Activated T-helper 1 cell treated with anti-CD3 and anti-CD28 coated beads, Interleukin-2, amount 50 U/mL, for 16 hours (primary cell): ENCODE measurements at places on chromosomes 1 and 21.

DNA sequence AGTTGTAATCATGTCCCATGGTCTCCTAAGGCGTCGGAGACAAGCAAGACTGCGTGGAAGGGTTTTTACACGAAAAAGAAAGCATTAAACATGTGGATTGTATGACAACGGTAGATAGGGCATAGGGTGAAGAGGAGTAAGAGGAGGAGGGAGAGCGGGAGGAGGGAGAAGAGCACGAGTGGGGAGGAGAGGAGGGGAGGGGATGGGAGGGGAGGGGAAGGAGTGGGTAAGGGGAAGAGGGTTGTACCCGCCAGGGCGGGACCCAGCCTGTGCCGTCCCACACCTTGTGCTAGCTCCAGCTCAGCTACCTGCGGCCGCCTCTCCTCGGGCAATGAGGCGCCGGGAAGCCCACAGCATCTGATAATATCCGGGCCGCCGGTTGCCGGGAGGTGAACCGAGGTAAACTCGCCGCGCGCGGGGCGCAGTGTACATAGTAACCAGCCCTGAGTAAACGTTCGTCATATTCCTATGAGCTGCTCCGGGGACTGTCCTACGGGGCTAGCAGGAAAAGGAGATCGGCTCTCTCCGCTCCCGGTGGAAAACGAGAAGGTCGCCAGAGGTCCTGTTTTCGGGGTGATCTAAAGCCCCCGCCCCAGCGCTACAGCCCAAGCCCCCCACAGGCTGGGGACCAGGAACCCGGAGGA is 449 bp upstream of the RCAN3 start:
- peak; percentile 74 for DNase-seq

DNA sequence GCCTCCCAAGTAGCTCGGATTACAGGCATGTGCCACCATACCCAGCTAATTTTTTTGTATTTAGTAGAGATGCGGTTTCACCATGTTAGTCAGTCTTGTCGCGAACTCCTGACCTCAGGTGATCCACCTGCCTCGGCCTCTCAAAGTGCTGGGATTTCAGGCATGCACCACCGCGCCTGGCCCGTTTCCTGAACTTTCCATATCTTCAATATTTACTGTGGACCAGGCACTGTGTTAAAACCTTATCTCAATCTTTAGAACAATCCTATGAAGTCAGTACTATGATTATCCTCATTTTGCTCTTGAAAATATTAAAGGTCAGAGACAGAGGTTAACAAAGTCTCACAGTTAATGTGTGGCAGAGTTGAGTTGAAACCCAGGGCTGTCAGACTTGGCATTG is 1.6 kb upstream of the ADCY10 start:
- no peak for DNase-seq

DNA sequence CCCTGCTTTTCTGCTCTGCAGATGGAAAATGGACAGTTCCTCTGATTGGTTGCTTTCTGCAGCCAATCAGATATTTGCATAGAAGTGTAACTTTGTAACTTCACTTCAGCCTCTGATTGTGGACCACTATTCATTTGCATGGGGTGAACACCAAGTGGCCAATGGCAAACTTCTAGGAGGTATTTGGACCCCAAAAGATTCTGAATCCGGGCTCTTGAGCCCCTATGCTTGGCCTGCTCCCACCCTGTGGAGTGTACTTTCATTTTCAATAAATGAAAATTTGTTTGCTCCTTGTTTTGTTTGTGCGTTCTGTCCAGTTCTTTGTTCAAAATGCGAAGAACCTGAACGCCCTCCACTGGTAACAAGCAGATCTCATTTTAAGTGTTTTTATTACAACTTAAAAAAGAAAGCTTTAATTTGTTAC is 6.4 kb upstream of the GSTM4 start:
- DNase-seq = no peak

GRCh38 chr1:109502364-109502851 is 7.1 kb downstream of the AMIGO1 start:
- DNase-seq = no peak

DNA sequence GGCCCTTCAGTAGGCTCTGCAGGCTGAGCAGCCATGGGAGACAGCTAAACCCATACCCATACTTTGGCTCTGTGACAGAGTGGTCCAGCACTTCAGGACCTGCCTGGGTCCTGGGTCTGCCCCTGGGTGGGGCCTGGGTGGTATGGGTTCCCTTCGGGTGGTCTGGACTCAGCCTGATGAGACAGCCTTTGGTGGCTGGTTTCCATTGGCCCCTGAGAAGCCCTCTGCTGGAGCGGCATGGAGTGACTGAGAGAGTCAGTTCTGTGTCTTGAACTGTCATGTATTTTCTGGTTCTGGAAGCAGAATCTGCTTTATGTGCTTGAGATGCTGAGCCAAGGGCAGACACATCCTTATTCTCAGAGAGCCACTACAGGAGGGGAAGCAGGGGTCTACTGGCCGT is 31.3 kb upstream of the KCNA2 start:
- no peak for DNase-seq

DNA sequence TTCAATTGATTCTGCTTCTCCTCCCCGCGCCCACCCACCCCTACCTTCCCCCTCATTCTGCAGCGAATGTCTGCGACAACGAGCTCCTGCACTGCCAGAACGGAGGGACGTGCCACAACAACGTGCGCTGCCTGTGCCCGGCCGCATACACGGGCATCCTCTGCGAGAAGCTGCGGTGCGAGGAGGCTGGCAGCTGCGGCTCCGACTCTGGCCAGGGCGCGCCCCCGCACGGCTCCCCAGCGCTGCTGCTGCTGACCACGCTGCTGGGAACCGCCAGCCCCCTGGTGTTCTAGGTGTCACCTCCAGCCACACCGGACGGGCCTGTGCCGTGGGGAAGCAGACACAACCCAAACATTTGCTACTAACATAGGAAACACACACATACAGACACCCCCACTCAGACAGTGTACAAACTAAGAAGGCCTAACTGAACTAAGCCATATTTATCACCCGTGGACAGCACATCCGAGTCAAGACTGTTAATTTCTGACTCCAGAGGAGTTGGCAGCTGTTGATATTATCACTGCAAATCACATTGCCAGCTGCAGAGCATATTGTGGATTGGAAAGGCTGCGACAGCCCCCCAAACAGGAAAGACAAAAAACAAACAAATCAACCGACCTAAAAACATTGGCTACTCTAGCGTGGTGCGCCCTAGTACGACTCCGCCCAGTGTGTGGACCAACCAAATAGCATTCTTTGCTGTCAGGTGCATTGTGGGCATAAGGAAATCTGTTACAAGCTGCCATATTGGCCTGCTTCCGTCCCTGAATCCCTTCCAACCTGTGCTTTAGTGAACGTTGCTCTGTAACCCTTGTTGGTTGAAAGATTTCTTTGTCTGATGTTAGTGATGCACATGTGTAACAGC is 339.9 kb downstream of the NTNG1 start:
- no peak for DNase-seq

DNA sequence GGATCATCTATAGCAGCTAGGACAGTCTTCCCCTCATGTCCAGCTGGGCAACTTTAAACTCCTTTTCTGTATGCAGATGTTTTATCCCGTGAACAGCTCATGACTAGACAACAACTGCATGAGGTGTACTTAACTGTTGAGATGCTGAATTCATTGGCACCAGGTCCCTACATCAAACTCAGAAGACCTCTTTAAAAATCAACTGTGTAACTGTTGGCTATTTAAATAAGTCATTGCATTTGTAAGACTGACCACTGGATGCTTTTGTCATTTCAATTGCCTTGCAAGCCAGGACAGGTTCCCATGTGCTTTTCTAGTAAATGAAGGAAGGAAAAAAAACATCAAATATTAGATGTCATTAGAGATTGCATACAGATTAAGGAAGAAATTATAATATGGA is 28.3 kb upstream of the GORAB start:
- DNase-seq = no peak

GRCh38 chr1:203048555-203049051 is 22.3 kb downstream of the PPFIA4 start:
- no peak for DNase-seq

- no peak for DNase-seq
These were observed 95.6 kb upstream of the SNX7 start for GRCh38 chr1:98565951-98566350.

DNA sequence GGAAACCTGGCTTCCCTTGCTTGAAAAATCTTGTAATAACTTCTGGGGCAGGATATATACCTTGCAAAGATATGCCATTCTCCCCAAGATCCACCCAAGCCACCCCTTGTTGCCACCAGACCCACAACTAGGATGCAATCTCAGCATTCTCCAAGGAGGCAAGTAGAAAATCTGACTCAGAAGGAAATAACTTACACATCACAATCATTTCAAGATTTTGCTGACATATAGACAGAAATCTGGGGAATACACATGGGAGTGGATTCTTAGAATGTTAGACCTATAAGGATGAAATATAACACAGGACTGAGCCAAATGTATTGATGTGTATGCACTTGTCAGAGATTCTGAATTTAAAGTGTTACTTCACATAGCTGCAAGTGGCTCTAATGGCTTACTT is 14.8 kb upstream of the ZDHHC18 start:
- no peak for DNase-seq

GRCh38 chr1:26364956-26365355 is 7.6 kb downstream of the ZNF683 start:
- DNase-seq = no peak

DNA sequence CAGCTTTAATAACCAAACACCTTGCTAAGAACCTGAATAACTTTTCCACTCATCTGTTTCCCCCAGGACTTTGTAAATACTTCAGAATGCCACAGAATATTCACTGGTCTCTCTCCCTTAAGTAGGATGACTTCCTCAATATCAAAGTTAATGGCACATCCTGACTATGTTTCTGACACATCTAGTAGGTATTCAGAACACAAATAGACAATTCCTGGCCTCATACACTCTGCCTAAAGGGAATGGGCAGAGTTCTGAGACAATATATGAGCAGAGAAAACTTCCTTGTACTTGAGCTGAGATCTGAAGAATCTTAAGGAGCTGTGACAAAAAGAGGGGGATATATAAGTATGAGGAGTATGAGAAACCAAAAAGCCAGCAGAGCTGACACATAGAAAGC is 34.8 kb downstream of the ANKRD13C start:
- DNase-seq = no peak

DNA sequence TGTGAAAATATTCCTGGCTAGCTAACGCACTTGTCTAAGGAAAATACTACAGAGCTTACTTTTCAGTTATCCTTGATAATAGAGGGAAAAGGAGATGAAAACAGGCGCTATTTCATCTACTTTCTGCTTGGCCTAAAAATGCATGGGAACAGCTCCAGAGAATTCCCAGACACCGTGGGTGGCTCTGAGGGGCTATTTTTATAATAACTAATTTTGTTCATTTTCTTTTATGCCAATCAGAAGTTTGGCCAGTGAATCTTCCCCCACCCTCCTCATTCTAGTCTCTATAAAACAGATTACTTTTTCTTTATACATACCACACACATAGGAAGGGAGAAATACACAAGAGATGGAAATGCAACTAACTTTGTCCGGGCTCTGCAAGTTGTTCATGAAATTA is 322.9 kb downstream of the SETD4 start:
- no peak for DNase-seq

- DNase-seq = no peak
These were observed 128.0 kb downstream of the ETS2 start for GRCh38 chr21:38933731-38934130.

- no peak for DNase-seq
These were observed 1.7 kb downstream of the ACTRT2 start for GRCh38 chr1:3022976-3023375.

DNA sequence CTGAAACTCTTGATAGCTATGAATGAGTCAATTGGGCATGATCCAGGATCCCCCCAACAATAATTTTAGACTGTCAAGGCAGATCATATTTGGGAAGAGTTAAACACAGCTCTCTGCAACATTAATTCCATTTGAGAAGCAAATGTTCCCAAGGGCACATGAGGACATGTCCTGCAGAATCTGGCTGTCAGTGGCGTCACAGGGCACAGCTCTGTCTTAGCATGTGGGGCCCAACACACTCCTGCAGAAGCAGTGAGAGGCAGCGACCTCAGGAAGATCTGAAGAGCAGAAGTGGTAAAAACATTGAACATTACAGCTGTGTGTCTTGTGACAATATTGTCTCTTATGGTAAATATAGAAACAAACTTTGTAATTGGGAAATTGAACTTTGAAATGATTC is 197.1 kb upstream of the PBX1 start:
- DNase-seq = no peak

DNA sequence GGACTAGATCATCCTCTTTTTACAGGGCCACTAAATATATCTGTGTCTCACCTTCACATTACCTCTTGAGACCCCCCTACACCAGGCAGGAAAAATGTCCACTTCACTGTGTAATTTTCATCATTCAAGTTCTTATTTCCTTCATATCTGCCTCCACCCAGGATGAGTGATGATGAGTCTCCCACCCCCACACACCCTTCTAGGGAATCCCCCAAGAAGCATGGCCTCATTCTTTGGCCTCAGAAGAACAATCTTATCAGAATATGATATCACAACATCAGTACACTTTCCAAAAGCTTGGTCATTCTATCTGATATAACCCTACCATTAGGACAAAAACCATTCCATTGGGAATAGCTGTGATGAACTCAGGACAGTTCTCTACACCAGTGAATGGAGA is 170.3 kb upstream of the DUSP10 start:
- no peak for DNase-seq

GRCh38 chr1:83086346-83086745 is 912.6 kb downstream of the TTLL7 start:
- no peak for DNase-seq

GRCh38 chr1:30981172-30981571 is 72.6 kb upstream of the SDC3 start:
- DNase-seq = no peak

GRCh38 chr1:221880182-221880581 is 138.3 kb upstream of the DUSP10 start:
- no peak for DNase-seq

DNA sequence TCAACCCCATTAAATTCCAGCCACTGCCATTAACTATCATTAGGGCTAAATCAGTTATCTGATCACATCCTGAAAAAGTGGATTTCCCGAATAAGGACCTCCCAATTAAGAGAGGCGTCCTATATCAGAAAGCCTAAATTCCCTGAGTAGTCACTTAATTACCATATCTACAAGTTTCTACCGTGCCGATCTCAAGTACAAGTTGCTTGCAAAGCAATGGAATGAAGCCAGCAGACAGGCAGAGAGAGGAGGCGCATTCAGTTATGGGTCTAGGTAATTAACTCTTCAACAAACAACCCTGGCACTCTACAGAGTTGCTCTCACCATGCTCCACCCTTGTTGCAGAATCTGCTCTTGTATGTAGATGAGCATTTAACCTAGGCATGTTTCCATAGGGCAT is 494.6 kb upstream of the RUNX1 start:
- no peak for DNase-seq

- DNase-seq = no peak
These were observed 24.6 kb downstream of the DMAP1 start for GRCh38 chr1:44237721-44238457.
